Activated CD8-positive, alpha-beta memory T cell treated with anti-CD3 and anti-CD28 coated beads for 48 hours (primary cell): ENCODE measurements at places on chromosomes 3 and 15.

DNA sequence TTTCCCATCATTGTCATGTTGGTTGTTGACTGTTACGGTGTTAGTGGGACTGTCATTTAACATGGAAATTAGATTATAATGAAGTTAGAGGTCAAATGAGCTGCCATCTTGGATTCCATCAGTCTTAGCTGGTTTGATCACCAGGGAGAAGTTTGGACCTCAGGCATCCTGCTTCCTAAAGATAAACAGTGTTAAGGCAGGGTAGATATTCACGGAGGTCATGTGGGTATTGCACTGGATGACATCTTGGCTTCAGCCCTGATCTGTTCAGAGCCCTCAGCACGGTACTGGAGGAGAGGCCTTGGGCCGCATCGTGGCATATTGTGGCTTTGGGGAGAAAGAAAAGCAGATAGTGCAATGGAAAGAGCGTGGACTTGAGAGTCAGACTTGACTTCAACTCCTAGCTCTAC lies 11.1 kb upstream of the MUC20 start:
- DNase-seq, result no peak

GRCh38 chr3:128486681-128487537 lies 6.1 kb downstream of the GATA2 start:
- DNase-seq, result no peak

- DNase-seq, result no peak
Measured at GRCh38 chr3:156795890-156796481, 30.2 kb upstream of the LEKR1 start.

GRCh38 chr3:1843111-1843510 lies 255.6 kb upstream of the CNTN4 start:
- DNase-seq, result no peak

- no peak for DNase-seq
Measured at GRCh38 chr3:146715170-146715569, 110.0 kb upstream of the PLSCR5 start.

- no peak for DNase-seq
Measured at GRCh38 chr3:11077466-11077865, 76.8 kb upstream of the HRH1 start.

DNA sequence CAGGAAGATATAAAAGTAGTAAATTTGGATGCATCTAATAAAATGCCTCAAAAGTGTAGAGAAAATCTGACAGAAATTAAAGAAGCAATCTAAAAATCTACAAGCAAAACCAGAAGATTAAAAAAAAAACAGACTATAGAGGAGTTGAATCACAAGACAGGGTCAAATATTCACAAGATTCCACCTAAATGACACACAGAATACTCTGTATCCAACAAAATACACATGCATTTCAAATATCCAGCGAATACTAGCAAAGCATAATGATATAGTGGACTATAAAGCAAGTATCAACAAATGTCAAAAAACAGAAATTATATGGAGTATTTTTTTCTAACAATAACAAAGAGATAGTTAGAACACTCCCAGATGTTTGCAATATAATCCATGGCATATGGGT lies 20.5 kb upstream of the ACTC1 start:
- no peak for DNase-seq

GRCh38 chr3:54065140-54065539 lies 57.2 kb upstream of the CACNA2D3 start:
- no peak for DNase-seq

DNA sequence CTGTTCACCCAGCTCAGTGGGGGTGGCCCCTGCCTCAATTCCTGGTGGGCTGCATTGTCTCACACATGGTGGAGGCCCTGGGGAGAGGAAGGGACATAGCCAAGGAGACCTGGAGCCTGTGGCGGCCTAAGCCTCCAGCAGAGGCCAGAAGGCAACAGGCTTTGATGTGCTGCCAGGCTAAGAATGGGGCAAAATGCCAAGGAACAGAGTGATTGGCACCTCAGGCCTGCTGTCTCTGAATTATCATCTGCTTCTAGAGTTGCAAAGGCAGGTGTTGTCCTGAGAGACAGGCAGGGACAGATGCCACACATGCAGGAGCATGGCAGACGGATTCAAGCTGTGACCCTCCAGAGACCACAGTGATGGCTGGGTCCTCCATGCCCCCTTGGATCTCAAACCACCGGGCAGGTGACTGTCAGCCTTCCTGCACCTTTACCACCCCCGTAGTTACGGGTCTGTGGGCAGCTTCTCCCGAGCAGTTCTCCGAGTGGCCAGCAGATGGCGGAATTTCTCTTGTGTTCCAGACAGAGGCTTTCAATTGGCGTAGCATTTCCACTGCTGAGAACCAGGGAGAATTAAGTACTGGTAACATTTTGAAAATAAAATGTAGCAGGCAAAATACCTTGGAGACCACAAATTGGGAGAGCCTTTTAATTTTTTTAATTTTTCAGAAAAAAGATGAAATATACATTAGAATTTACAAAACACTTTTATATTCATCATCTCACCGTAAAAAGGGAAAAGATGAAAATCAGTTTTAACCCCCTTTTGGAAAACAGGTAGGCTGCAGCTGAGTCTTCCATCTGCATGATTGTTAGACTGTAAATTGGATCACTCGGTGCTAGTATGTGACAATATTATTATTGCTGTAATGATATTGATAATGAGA lies 525.5 kb upstream of the CFAP20DC start:
- peak; percentile 38 for DNase-seq

DNA sequence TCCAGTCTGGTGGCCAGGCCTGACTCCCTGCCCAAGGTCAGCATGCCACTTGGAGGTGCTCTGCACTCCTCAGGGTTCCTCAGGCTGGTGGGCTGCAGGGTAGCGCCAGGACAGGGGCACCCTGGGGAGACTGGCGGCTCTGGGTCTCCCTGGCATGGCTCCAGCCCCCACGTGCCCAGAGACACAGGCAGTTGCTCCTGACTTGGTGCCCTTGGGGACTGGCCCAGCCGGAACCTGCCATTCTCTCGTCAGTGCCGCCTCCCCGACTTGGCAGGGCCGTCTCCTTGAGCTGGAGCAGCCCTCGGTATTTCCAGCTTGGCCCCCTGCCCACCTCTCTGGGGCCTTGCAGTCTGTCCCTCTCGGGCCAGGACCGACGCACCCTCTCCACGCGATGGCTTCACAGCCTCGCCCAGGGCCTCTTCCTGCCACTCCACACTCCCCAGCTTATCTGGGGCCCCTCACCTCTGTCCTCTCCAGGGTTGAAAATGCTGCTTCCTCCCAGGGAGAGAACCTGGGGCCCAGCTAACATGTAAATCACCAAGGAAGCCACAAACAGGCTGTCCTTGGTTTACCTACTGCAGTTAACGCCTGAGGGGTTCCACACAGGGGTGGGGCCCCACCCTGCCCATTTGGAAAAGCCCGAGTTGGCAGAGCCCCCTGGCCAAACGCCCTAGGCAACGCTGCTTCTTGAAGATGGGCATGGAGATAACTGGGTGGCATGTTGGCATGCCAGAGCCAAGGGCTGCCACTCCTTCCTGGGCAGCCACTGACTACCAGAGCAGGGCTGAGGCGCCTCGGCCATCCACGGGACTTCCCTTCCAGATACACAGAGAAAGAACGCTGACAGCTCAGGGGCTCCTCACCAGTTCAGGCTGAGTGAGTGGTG lies 61.4 kb downstream of the SMAD6 start:
- DNase-seq, result no peak

DNA sequence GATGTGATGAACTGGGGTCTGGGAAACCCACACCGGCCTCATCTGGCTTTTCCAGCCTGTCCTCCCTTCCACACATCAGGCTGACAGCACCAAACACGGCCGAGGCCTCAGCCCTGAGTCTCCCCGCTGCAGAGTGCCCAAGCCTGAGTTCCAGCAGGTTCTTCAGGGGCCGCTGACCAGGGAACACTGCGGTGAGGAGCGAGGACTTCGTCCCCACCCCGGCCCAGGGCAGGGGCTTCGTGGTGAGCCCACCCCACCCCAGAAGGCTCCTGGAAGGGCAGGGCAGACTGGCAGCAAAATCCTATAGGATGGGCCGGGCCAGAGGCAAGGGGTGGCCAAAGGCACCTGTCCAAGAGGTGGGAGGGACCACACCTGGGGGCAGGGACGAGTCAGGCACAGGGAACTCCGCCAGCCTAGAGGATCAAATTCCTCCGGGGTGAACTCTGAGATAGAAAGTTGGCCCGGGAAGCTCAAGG lies at the start of gene SLC51A:
SLC51A (plus strand) TSS at position 446 of the 476 bp plus-strand sequence. CDS start 179 bp downstream, outside the sequence.
- no peak for DNase-seq

GRCh38 chr15:80878242-80878866 lies 99.2 kb downstream of the CEMIP start:
- DNase-seq, result no peak

DNA sequence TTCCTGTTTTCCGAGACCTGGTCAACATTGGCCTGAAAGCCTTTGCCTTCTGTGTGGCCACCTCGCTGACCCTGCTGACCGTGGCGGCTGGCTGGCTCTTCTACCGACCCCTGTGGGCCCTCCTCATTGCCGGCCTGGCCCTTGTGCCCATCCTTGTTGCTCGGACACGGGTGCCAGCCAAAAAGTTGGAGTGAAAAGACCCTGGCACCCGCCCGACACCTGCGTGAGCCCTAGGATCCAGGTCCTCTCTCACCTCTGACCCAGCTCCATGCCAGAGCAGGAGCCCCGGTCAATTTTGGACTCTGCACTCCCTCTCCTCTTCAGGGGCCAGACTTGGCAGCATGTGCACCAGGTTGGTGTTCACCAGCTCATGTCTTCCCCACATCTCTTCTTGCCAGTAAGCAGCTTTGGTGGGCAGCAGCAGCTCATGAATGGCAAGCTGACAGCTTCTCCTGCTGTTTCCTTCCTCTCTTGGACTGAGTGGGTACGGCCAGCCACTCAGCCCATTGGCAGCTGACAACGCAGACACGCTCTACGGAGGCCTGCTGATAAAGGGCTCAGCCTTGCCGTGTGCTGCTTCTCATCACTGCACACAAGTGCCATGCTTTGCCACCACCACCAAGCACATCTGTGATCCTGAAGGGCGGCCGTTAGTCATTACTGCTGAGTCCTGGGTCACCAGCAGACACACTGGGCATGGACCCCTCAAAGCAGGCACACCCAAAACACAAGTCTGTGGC lies 16.9 kb downstream of the TMEM43 start:
- no peak for DNase-seq

- no peak for DNase-seq
Measured at GRCh38 chr15:40706121-40706520, 11.1 kb downstream of the RAD51 start.

DNA sequence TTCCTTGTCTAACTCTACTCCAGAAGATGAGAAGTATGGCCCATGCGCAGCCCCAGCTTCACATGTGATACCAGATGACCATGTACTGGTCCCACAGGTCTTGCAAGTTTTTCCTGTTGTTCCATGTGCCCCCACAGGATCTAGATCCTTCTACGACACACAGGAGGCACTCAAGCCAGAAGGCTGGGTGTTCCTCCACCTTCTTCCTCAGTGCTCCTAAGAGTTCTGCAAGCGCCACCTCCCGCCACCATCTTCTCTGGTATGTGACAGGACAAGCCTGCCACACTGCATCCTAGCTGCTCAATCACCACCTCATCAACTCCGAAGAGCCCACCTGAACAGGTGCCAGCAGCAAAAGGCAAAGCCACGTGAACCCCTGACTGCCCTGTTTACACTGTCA lies 43.1 kb downstream of the XXYLT1 start:
- no peak for DNase-seq

- no peak for DNase-seq
Measured at GRCh38 chr3:127777332-127777731, 45.0 kb downstream of the MGLL start.

- DNase-seq, result no peak
Measured at GRCh38 chr3:130659911-130660310, 86.7 kb downstream of the PIK3R4 start.

DNA sequence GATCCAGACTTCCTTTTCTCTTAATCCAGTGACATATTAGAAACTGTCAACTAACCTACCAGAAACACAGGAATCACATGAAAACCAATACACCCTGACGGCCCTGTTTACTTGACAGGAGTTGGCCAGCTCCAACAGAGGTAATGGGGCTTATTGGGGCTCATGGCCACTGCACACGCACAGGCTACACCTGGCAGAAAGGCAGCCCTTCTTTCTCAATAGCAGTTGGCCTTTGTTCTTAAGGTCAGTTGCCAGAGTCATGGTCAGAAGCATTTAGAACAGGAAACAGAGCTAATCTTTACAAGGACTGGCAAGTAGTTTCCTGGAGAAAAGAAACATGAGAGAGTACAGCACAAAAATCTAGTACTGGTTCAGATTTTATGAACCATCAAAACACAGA lies 181.8 kb downstream of the MAGI1 start:
- no peak for DNase-seq

DNA sequence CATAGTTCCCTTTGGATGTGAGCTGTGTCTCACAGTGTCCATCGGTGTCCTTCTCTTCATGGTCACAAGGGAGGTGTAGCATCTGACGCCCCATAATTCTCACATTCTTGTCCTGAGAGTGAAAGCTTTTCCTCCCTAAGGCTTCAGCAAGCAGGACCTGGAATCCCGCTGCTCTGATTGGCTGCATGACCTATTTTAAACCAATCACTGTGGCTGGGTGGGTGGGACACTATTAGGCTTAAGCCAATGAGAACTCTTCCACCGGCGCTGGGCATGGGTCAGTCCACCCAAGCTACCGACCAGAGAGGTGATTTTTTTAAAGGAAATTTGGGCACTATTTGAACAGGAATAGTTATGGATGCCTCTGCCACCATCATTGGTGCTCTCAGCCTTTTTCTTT lies 385.9 kb downstream of the MFSD1 start:
- DNase-seq, result no peak

GRCh38 chr3:138861798-138862197 lies 27.1 kb upstream of the PIK3CB start:
- no peak for DNase-seq

- DNase-seq, result no peak
Measured at GRCh38 chr3:149850787-149851584, 38.0 kb downstream of the RNF13 start.

GRCh38 chr15:98177966-98178592 lies 217.6 kb downstream of the ARRDC4 start:
- no peak for DNase-seq

- DNase-seq, result no peak
Measured at GRCh38 chr15:55741833-55742497, 987 bp downstream of the PRTG start.

DNA sequence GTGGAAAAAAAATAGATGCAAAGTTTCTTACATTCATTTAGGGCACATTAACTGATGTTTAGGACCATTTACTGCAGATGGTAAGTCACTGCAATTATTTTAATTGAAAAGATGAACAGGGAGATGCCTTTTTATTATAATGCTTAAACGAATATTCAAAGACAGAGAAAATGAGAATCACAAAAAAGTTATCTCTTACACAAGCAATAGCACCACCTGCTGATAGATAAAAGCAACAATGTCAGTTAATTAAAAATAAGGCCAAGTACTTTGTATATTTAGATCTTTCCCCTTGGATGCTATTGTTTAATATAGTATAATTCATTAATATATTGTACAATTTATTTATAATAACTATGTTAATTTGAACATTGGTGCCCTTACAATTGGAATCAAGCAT lies 55.9 kb downstream of the IFT80 start:
- DNase-seq, result no peak

DNA sequence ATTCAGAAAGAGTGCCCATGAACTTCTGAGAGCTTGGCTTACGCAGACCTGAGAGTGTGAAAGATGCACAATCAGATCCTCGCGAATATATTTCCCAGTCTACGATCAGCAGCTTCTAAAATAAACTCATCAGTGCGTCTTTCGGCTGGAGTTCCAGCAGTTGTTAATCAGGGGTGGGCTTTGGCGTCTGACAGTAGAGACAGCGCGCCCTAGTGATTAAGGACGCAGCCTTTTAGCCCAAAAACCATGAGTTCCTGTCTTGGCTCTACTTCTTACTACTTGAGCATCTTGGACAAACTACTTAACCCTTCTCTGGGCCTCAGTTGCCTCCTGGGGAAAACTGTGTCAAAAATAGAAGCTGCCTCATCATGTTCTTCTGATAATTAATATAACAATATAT lies 15.8 kb upstream of the ARRDC4 start:
- DNase-seq, result no peak

- no peak for DNase-seq
Measured at GRCh38 chr3:133119176-133119575, 81.0 kb downstream of the TMEM108 start.
